GM12864 (cell line): ENCODE measurements at places on chromosomes 2 and 18.

GRCh38 chr2:127382831-127383230 lies 4.9 kb downstream of the MAP3K2 start:
- no peak for DNase-seq

- no peak for DNase-seq
These were observed 143.9 kb upstream of the DLX2 start for GRCh38 chr2:172246649-172247048.

DNA sequence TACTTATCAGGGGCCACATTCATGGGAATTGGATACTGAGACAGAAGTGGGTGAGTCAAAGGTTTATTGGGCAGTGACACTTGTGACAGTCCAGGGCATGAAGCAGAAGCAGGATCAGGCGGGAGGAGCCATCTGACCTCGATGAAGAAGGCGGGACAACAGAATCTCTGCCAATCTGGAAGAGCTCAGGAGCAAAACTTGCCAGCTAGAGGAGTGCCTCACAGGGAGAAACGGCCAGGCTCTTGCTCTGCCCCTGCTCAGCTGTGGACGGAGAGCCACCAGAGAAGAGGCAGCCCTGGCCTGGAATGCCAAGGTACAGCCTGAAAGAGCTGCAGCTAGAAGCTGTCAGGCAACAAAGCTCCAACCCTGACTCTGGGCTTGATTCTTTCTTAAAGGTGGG lies 16.9 kb downstream of the DAW1 start:
- no peak for DNase-seq

- no peak for DNase-seq
These were observed 284.5 kb downstream of the ZNF521 start for GRCh38 chr18:25067275-25068025.

GRCh38 chr2:32064021-32064601 lies 755 bp downstream of the SPAST start:
- DNase-seq, result no peak
